Esophagus muscularis mucosa (tissue), 4 donors: ENCODE measurements at places on chromosomes 1 and 21.

- no peak for DNase-seq
Observed at GRCh38 chr1:4121834-4122512, 221.9 kb upstream of the C1orf174 start.

DNA sequence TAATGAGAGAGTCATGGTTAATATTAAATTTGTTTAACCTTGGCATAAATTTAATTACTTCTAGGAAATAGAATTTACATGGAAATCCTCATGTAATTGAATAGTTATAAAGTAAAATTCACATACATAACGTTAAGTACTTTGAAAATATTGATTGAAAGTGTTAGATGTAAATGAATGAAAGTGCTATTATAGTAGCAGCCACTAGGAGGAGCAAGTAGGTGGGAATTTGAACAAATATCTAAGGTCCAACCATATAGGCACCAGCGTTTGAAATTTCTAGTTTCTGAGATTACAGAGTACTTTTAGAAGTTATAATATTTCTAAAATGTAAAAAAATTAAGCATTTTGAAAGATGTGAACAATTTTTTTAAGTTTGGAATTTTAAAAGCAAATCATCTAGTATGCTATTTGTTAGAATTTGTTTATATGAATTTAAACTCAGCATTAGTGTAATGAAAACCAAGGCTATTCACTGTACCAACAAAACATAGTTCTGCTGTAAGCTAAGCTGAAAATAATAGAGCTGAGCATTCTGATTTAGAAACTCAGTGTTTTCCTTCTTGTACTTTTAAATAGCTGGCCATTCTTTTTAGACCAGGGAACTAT, 3.3 kb downstream of the B3GALT2 start:
- no peak for DNase-seq

GRCh38 chr1:166869318-166870099, 6.6 kb downstream of the TADA1 start:
- DNase-seq, result peak; percentile 2

DNA sequence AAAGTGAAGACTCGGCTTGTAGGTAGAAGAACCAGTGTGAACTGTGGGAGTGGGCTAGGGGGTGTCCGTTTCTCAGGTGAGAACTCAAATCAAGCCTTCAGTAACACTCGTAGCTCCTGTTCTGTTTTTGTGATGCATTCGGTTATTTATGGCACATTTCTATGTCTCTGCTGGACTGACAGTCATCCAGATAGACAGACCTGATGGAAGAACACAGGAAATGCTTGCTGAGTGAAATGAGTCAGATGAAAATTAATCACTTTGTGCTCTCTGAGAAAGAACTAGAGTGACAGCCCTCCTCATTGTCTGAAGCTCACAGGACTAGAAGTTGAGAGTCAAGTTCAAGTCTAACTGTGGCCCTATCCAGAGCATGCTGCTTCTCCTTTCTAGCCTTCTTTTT, 360.1 kb upstream of the PLXNA2 start:
- peak; percentile 64 for DNase-seq

- no peak for DNase-seq
Observed at GRCh38 chr1:167502719-167503462, 15.4 kb downstream of the CD247 start.

GRCh38 chr1:161497961-161498360, 7.3 kb upstream of the FCGR2A start:
- no peak for DNase-seq

DNA sequence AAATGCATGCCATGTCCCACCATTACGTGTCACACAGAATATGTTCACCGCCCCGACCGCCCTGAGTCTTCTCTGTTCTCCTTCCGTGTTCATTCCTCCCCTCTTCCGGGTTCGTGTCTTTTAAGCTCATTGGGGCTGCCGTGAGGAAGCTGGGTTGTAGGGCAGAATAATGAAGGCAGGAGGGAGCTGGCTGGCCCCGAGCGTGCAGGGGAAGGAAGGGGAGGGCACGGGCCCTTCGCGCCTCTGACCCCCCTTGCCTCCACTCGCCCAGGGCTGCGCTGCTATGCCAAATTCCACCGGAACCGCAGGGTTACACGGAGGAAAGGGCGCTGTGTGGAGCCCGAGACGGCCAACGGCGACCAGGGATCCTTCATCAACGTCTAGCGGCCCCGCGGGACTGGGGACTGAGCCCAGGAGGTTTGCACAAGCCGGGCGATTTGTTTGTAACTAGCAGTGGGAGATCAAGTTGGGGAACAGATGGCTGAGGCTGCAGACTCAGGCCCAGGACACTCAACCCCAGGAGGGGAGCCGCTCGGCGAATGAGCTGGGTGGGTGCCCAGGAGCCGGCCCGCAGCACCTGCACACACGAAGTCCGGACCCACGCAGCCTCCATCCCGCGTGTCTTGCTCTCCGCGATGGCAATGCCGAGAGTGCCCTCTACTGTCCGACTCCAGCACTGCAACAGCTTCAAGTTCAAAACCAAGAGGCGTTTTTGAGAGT, 16.5 kb upstream of the AGTRAP start:
- peak; percentile 95 for DNase-seq

- DNase-seq, result no peak
Observed at GRCh38 chr1:46173361-46173856, 1.5 kb upstream of the TSPAN1 start.

DNA sequence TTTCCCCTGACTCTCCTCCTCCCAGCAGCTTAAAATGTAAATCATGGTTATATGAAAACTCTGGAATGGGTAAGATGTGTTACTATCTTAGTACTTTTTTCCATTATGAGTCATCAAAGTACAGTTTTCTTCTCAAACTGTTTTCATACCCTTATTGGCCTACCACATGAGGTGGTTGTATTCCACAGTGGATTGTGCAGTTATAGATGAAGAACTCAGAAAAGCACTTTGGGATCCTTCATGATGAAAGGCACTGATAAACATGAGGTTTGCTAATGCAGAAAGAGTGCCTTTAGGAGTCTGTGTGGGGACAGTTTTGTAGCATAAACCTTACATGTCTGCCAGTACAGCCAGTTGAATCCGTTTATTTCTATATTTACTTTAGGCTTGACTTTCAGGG, 32.0 kb upstream of the MYOCOS start:
- DNase-seq, result no peak

- no peak for DNase-seq
Observed at GRCh38 chr1:232990176-232991128, 40.0 kb downstream of the NTPCR start.

- DNase-seq, result no peak
Observed at GRCh38 chr1:69513601-69514000, 54.1 kb upstream of the LRRC7 start.

- peak; percentile 26 for DNase-seq
Observed at GRCh38 chr1:239906394-239906793, 185.3 kb upstream of the FMN2 start.

- DNase-seq, result no peak
Observed at GRCh38 chr1:83999316-83999819, 436 bp upstream of the TTLL7 start.

DNA sequence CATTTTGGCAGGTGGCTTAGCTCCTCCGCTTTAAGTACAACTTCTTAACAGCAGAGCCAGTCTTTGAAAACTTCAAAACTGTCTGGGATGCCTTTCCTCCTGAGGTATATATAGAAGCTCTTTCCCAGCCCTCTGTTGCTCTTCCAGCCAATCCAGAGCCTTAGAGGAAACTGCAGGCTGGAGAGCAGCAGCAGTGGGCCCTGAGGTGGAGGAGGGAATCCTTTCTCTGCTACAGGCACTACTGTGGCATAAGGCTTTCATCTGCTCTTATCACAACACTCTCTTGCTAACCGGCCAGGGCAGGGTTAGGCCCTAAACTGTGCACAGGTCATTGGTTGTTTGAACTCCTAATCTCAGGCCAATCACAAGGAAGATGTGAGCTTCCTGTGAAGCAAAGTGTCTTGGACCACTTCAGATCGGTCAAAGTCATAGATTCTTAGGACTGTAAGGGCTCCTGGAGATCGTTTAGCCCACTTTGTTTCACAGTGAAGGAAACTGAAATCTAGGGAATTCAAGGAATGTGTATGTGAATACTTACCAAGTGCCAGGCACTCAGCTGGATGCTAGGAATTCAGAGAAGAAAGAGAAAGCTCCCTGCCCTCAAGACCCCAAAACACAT, at the start of gene RGS5:
TSS of gene RGS5 (minus strand) at position 84 of the 619 bp plus-strand sequence. CDS start at position 3, 81 bp downstream.
- no peak for DNase-seq

GRCh38 chr1:182589520-182589919, 464 bp upstream of the RNASEL start:
- DNase-seq, result no peak

GRCh38 chr1:239575113-239575512, 188.7 kb downstream of the CHRM3 start:
- no peak for DNase-seq

- no peak for DNase-seq
Observed at GRCh38 chr21:34235514-34235913, 128.3 kb upstream of the KCNE2 start.
